ENCODE measurements at places on chromosomes 11 and 22.

GRCh38 chr11:76459299-76459698, 14.5 kb downstream of the EMSY start:
- DNase-seq: no peak

DNA sequence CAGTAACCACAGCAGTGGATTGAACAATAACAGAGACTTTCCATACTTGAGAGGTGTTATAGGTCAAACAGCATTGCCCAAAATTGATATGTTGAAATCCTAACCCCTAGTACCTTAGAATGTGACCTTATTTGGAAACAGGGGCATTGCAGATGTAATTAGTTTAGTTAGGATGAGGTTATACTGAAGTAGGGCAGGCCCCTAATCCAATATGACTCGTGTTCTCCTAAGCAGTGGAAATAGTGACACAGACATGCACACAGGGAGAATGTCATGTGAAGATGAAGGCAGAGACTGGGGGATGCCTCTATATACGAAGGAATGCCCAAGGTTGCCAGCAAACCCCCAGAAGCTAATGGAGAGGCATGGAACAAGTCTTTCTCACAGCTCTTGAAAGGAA, 270.5 kb downstream of the TENM4 start:
- no peak for DNase-seq

- no peak for DNase-seq
Measured at GRCh38 chr11:110169738-110170137, 76.5 kb downstream of the ZC3H12C start.

- no peak for DNase-seq
Measured at GRCh38 chr11:34978236-34979191, 62.1 kb downstream of the PDHX start.

GRCh38 chr11:657691-658126, 20.6 kb downstream of the DRD4 start:
- DNase-seq: no peak

DNA sequence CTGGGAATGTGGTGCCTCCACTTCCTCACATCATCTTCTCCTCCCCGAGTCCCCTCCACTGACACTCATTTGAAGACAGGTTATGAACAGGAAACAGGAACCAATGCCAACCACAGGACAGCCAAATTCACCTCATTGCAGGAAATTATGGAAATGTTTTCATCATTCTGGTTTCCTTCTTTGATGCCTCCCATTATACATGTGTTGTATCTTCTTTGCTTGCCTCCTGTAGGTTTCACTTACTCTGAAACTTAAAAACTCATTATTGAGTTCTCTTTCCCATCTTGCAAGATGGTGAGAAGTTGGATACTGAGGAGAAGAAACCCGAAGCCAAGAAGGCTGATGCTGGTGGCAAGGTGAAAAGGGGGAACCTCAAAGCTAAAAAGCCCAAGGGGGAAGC, 108.5 kb downstream of the PHF21B start:
- DNase-seq: no peak

DNA sequence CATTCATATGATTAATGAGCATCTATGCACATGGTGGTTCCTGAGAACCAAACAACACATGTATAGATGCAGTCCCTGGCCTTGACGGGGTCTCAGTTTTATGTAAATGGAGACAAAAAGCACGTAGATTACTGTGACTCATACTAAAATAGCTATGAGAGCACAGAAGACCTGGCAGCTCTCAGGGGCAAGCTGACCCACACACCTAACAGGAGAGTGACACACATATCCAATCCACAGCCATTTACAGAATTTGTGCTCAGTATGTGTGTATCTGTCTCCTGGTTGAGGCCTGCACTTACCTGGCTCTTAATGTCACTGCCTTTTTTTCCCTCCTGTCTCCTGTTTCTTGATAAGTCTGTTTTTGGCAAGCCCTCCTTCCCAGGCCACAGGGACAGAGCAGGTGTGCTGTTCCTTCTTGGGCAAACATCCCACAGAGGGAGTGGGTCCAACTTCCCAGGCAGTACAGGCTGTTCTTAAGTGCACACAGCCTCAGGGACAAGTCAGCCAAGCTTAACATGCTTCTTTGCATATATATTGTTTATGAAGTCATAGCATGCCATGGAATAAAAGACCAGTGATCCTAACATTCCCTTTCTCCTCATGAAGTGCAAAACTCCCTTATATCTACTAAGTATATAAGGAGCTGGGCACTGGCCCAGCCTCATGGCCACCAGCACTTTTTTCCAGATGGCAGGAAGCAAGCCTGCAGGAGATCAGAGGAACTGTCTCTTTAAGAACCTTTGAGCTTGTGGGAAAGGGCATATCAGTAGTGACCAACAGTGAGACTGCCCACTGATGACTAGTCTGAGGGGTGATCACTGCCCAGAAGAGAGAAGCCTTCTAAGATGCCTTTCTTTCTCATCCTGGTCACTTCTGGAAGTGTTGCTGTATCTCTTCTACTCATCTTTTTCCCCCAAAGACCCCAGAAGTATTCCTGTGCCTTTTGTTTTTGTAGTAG, 124.7 kb upstream of the CCDC90B start:
- DNase-seq: no peak

DNA sequence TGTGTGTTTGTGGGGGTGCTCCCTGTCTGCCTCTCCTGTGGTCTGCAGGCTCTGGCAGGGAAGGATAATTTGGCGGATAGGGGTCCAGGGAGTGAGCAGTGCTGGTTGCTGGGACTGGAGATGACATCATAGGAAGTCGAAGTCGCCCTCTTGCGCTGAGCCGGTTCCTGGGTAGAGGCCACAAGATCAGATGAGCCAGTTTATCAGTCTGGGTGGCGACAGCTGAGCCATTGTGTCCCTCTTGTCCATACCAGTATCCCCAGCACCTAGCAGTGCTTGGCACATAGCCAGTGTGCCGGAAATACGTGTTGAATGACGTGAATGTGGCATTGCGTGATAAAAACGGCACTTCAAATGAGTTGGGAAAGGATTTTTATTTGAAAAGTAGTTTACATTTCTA, 9.8 kb downstream of the APOL5 start:
- DNase-seq: no peak

DNA sequence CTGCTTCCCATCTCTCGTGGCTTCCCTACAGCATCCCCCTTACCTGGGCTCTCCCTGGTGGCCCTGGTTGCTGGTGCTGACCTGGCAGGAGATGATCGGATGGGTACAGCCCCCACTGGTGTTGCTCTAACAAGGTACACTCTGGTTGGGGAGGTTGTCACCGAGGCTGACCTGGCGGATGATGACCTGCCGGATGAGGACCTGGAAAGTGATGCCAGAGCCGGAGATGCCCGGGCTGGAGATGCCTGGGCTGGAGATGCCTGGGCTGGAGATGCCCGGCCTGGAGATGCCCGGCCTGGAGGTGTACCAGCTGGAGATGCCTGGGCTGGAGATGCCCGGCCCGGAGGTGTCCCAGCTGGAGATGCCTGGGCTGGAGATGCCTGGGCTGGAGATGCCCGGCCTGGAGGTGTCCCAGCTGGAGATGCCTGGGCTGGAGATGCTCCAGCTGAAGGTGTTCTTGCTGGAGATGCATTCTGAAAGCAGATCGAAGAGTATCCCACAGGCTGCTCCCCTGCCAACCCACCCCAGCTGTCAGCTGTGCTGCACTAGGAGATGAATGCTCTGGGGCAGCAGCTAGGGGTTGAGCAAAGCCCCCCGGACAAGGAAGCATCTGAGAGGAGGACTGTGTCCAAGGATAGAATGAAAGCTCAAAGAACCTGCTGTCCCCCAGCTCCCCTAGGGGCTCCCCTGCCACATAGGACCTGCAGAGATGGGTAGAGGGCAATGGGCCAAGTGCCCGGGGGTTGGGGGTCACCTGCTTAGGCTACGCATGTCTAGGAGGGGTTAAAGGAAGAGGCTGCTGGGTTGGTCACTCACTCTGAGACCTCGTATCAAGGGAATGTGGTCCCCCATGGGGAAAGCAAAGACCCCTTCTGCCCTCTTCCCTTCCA, 10.6 kb downstream of the TMPRSS13 start:
- no peak for DNase-seq

DNA sequence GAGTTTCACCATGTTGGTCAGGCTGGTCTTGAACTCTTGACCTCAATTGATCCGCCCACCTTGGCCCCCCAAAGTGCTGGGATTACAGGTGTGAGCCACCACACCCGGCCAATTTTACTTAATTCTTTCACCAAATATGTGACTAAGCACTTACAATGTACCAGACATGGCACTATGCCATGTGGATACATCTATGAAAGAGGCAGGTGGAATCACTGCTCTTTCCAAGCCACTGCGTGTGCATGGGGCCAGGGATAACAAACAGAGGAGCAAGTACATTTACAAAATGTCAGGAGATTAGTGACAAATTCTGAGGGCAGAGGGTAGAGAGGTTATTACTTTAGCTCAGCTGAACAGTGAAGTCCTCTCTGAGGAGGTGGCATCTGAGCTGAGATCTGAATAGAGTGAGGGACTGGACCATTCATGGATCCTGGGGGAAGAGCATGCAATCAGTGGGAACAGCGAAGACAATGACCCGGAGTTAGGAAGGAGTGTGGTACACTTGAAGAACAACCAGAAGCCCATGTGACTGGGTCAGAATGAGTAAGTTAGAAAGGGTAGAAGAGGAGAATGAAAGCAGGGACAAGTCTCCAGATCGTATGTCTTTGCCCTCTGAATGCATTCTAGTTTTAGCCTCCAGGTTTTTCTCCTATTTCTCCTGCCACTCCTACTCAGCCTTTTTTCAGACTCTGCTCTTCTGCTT, 38.3 kb upstream of the GRAMD1B start:
- DNase-seq: no peak

DNA sequence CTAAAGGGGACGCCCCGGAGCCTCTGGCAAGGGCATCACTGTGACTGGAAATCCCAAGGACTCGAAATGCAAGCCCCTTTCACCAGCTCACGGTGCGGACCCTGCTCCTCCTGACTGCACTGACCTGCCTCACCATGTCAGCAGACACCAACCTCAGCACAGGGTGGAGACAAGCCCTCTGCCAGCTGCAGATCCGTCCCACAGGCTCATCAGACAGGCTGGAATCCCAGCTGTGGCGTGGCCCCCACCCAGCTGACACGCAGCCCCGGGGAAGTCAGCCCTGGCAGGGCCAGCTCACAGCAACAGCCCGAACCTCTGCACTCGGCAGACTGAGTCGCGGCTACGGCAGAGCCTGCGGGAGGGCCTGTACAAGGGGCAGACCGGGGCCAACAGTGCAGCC, 36.8 kb downstream of the BRD1 start:
- no peak for DNase-seq

DNA sequence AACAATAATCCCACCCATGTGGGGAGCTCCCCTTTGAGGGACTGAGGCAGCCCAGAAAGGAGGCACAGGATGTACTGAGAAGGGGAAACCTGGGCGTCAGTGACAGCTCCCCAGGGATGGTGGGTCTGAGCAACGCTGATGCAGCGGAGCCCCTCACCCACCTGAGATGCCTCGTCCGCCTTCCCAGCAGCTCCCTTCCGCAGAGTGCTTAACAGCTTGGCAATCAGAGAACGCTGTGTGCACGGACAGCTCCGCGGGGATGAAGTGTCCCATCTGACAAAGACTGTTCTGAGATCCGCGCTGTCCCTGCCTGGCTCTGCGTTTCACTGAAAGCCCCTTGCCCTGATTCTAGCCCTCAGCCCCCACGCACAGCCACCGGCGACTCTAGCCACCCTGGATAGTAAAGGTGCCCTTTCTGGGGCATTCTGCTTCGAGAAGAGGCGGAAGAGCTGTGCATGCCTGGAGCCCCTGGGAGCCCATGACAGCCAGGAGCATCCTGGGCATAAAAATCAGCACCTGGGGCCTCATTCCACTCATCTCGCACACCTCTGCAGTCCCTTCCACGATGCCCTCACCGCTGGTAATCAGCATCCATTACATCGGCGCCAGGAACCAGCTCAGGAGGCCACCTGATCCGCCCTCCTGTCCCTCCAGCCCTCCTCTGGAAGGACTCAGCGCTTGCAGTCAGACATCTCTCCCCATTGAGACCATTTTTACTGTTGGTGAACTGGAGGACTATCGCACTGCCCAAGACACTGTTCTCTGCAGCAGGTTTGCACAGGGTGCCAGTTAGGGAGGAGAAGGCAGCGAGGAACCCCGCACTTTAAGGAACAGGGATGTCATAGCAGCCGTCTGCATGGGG, 10.7 kb downstream of the KCNJ5 start:
- no peak for DNase-seq

GRCh38 chr11:108838792-108839105, 173.9 kb downstream of the DDX10 start:
- DNase-seq: no peak

GRCh38 chr11:32304521-32304920, 130.8 kb downstream of the WT1 start:
- DNase-seq: no peak
